Lower leg skin (tissue), 4 donors: ENCODE measurements at places on chromosomes 2 and 18.

DNA sequence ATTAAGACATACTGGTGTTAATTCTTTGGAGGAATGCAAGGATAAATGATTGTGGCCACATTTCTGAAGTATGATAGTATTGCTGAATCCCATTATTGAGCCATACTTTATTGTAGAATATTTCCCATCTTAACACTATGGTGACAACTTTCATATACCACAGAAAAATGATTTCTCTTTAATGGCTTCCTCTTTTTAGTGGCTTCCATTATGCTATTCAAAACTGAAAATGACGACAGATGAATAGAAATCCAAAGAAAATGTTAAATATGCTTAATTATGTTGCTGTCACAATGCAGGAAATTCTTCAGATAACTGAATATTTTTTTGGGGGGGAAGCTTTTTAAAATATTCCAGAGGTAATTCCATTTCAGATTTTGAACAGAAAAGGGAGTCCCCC, 88.9 kb upstream of the TMEM200C start:
- no peak for DNase-seq

DNA sequence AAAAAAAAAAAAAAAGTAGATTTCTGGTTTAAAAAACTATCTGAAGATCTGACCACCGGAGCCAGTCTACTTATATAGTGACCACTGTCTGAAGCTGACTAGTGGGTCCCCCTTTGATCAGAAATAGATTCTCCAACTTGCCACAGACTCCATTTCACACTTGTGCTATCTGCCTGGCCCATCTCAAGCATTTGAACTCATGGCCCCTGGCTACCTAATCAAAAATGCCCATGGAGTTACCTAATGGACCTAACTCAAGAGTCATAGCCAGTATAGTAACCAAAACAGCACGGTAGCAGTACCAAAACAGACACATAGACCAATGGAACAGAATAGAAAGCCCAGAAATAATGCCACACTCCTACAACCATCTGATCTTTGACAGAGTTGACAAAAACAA, 17.0 kb upstream of the ATL2 start:
- DNase-seq, result no peak

GRCh38 chr2:239574434-239575156, 173.8 kb upstream of the HDAC4 start:
- DNase-seq, result no peak

DNA sequence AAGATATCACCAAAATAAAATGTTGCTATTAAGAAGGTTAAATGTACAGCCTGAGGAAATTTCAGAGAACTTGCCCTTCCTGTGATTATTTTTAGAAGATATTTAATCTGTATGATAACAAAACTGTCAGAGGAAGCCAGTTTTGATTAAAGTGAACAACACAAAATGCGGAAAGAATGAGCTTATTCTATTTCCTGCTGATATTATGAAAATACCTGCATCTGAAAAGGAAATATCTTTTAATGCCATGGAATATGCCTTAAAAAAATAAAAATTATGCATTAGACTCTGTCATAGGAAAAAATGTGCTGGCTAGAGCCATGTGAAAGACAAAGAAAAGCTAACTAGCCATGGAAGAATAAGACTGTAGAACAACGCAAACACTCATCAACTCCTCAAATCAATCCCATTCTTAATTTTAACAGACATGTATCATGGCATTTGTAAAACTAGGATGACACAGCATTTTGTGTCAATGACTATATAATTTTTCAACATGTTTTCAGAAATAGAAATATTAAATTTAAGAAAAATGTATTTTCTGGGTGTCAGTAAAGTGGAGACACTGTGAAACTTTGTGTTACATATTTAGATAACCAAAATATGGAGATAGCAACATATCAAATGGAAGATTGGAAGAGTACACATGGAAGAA, 1768.2 kb downstream of the SUCLG1 start:
- DNase-seq, result no peak

DNA sequence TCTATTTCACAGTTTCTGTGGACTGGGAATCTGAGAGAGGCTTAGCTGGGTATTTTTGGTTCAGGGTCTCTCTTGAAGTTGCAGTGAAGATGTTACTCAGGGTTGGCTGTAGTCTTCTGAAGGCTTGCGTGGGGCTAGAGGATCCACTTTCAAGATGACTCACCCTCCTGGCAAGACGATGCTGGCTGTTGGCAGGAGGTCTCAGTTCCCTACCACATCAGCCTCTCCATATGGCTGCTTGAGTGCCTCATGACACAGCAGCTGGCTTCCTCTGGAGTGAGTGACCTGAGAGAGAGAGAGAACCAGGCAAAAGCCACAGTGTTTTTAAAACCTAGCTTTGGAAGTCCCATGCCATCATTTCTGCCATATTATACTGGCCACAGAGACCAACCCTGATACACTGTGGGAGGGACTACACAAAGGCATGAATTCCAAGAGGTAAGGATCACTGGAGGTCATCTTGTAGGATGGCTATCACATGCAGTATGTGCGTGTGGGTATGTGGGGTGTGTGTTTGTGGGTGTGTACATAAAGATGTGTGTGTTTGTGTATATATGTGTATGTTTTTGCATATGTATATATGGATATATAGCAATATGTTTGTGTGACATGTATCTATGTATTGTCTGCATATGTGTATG, 25.1 kb downstream of the DNPEP start:
- DNase-seq, result peak; percentile 66

DNA sequence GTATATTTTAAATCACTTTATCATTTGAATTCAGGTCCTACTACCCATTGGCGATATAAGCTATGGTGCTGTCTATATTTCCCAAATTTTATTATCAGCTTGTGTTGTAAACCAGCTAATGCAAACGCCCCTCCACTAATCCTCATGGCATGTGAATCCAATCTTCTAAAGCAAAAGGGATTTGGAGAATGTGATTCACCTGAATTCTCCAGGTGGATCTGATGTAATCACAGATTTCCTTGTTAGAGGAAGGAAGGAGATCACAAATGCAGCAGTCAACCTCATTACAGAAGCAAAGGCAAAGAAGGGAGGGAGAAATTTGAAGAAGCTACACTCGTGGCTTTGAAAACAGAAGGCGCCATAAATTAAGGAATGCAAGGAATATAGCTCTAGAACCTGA, 431.1 kb upstream of the CDH19 start:
- DNase-seq, result no peak
